ENCODE measurements at places on chromosomes 2 and 18.
A peak's percentile ranks its signal among the peaks of the same experiment; 100 is the strongest.

DNA sequence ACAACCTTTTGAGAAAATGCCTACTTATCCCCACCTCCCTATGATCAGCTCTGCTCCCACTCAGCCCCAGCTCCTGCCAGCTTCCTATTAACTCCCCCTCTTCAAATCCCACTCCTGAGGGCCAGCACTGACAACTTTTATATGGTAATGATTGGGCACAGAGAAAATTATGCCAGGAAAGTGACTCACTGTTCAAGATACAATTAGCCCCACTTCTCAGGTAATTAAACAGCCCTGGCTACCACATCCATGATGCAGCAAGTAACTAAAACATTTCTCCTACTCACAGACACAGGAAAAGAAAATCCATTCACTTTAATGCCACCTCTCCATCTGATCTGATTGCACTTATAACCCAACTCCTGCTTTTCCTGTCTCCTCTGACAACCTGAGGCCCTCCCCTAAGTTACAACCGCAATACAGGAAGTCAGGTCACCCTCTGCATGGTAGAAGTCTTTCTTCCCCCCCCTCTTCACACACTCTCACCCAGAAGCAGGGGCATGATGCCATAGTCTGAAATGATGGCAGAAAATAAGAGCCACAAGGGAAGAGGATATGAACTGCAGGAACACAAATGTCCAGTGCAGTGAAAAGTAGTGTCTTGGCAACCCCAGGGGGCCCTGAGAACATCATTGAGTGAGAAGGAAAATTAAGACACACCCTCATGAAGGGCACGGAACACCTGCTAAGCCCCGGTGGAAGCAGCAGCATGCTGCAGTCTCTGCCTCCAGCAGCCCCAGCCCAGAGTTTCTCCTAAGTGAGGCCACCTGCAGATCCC is 54.4 kb downstream of the STK39 start:
- no peak for DNase-seq

GRCh38 chr18:9104244-9104901 is 1.9 kb downstream of the NDUFV2 start:
- DNase-seq: no peak

- no peak for DNase-seq
These were observed 5.3 kb downstream of the SLC4A3 start for GRCh38 chr2:219632760-219633105.

- DNase-seq: no peak
These were observed 8.6 kb downstream of the FAM124B start for GRCh38 chr2:224393157-224393872.

DNA sequence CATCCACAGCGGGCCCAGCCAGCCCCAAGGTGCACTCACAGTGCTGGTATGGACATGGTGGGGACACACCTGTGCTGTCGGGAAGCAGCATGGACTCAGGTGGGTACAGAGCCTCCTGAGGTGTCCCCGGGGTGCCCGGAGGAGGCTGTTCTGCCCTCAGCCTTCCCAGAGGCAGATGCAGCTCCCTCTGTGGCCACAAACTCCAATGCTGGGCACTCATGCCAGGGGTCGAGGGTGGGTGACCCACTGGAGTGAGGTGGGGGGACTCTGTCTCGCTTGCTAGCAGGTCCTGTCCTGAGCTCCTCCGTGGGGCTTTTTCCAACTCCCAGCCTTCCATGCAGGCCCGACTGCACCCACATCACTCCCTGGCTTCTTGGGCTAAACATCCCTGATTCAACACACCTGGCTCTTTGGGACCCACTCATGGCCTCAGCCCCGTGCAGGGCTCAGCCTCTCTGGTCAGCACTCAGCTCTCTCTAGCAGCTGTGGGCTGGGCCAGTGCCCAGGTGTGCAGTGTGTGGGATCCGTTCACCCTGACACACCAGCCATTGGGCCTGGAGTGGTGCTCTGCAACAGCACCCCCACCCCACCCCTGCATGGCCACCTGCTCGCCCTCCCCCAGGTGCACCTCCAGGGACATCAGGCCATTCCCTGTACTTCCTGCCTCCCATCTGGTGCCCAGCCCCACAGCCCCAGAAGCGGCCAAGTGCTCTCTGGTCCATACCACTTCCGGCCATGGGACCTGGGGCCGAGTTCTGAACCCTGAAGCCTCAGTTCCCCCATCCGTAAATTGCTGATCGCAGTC is 16.0 kb downstream of the RAMP1 start:
- no peak for DNase-seq

DNA sequence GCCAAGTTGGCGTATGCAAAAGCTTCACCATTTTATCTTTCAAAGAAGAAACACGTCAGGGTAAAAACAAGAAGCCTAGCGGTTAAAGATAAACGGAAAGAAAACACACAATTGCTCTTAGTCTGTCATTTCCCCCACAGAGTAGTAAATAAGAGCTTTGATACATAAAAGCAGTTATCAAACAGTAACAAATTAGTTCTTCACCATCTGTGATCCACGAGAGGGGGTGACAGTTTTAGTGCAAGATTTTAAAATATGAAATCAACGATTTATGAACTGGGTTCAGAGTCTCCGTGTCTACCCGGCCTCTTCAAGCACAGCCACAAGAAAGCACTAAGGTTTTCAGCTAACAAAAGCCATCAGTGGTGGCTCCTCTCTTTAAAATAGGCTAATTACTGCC is 703.9 kb upstream of the ID2 start:
- DNase-seq: no peak

- no peak for DNase-seq
These were observed 108.5 kb downstream of the VWC2L start for GRCh38 chr2:214519258-214519818.

DNA sequence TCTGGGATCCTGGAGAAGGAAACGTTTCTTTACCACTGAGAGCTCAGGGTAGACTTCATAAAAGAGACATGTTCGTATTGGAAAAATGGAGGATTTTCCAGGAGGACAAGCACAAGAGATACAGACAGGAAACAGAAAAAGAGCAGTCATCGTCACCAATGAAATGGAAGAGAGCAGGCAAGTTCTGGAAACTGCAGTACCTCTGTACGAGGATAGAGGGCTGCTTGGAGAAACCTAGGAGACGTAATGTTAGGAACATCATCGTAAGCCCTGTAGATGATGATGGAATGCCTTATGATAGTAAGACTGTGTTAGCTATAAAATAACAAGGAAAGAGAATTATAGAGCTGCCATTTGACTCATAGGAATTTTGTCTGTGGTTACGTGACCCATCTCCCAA is 121.1 kb upstream of the KLHL14 start:
- DNase-seq: no peak

GRCh38 chr18:51330148-51330547 is 132.7 kb upstream of the MEX3C start:
- DNase-seq: peak; percentile 4
